ENCODE measurements at places on chromosomes 2 and 18.

DNA sequence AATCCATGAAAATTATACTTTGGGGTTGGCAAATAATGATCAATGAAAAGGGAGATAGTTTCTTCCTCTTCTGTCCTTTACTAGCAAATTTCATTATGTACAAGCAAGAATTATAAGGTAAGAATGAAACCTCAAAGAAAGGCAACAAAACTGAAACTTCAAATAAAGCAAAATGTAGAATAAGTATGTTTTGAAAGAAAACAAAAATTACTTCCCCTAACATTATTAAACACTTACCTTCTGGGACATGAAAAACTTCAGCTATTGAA is 29.4 kb downstream of the THADA start:
- DNase-seq = no peak

DNA sequence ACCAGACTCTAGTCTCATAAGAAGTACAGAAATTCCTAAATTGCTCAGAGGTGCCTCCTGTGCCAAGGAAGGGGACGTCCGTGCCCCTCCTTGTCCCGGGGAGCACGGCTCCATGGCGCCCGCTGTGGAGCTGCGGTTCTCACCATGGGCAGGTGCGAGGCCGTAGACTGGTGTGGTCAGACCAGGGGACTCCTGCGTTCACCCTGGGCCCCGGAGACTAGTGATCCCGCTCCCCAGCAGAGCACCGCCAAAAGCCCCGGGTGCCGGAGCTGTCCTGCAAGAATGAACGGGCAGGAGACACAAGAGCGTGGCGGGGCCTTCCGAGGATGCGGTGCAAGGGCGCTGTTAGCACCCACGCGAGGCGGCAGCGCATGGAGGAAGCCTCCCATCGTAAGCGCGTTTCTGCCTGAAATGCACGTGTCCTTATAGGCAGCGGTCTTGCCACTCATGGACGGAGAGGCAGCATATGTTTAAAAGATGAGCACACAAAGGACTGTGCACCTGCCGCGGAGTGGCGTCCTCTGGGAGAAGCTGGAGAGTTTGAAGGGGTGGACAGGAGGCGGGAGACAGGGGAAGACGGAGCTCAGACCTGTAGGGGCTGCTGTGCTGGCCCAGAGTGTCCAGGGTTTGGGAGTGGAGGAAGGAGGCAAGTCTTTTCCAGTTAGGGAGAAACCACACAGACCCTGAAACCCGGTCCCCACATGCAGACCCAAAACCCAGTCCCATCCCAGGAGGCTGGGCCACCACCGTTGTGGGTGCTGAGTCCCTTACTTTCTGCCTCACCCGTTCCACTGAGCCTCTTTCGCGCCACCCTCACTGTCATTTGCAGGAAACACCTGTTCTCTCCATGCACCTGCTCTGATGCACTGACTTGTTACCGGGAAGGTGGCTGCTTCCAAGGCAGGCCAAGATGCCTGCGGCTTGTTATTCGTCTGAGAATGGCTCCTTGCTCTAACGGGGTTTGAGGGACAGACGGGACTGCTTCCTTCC is 7.5 kb upstream of the KCNG2 start:
- DNase-seq = no peak

- no peak for DNase-seq
Measured at GRCh38 chr2:217707131-217707611, 295.6 kb downstream of the TNS1 start.

DNA sequence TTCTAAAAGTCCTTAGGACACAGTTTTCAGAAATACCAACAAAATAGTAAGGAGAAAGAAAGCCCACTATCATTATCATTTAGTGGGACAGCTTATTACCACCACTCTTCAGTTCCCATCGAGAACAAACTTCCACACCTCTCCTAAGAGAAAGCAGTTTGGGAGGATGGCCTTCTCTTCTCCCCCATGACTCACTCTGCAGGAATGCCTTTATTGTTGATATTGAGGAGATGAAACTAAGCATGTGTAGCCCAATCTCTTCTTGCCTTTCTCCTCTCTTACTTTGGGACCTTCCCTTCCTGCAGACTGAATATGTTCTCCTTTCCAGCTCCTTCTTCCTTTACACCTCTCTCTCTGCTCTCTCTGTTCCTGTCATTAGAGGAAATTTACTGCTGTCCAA is 30.0 kb upstream of the ERMN start:
- DNase-seq = no peak

DNA sequence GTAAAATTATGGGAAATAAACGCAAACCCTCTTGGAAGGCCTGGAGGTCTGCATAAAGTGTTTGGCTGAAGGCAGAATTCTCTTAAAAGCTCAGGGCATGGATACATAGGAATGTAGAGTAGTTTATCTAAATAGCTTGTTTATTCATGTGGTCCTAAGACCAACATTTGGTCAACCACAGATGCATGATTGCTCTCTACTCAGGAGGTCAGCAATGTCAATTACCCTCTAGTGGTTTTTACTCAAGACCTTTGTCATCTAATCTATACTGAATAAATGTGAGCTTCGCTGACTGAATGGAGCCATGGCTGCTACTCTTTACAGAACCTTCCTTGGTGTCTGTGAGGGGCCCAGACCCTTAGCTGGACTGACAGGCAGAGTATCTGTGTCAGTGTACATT is 139.8 kb downstream of the ATL2 start:
- no peak for DNase-seq

Data from AG04449 (cell line).